ENCODE measurements at places on chromosomes 12 and 14. TPM values are rescaled to one million over a fixed set of nuclear protein-coding genes. Genes with fewer than 3 reads are reported as not detected.

DNA sequence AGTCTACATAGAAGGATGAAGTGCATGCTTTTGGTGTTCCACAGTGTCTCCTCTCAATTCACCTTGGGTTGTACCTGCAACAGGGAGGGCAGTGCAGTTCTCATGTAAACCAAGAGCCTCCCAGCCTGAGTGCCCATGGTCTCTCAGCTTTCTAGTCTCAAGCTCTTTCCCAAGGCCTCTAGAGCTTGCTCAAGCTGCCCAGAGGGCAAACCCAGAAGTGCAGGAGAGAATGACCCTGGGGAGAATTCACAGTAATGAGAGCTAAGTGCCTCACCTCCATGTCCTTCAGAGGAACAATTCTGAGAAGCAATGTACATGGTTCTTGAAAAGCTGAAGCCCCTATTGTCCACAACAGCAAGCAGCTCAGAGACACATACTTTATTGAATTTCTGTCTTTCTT, 180.5 kb downstream of the BCAT1 start:
- H3K27ac ChIP-seq: no peak overlapping the region
- no peak for DNase-seq
- no peak overlapping the region for H3K4me3 ChIP-seq
- H3K36me3 ChIP-seq: no peaks in the 10 kb centered on the region

- H3K36me3 ChIP-seq: no peaks in the 10 kb centered on the region
- H3K4me1 ChIP-seq: no peaks in the 10 kb centered on the region
- H3K4me3 ChIP-seq: no peak overlapping the region
- no peak for DNase-seq
- peaks cover 6% of the 10 kb centered on the region for H3K27me3 ChIP-seq
Observed at GRCh38 chr12:71999795-72000194, 61.1 kb downstream of the TPH2 start.

GALNT4 gene
- total RNA-seq: 37.2 TPM

- H3K27ac ChIP-seq: peak overlapping the region; percentile 68
- no peaks in the 10 kb centered on the region for H3K27me3 ChIP-seq
- H3K36me3 ChIP-seq: no peaks in the 10 kb centered on the region
Observed at GRCh38 chr12:54287261-54288157, 7.0 kb downstream of the HNRNPA1 start.

GRCh38 chr12:7460375-7461259, 16.7 kb upstream of the CD163L1 start:
- H3K36me3 ChIP-seq: no peaks in the 10 kb centered on the region
- peak; percentile 54 for DNase-seq
- no peaks in the 10 kb centered on the region for H3K27me3 ChIP-seq
- no peaks in the 10 kb centered on the region for H3K4me1 ChIP-seq
- no peak overlapping the region for H3K4me3 ChIP-seq
- H3K27ac ChIP-seq: no peak overlapping the region

PRR4 gene
- total RNA-seq: not detected

Data from transverse colon (tissue), 4 donors.